ENCODE measurements at places on chromosomes 7 and 10. TPM values are rescaled to one million over a fixed set of nuclear protein-coding genes. Genes with fewer than 3 reads are reported as not detected.

DNA sequence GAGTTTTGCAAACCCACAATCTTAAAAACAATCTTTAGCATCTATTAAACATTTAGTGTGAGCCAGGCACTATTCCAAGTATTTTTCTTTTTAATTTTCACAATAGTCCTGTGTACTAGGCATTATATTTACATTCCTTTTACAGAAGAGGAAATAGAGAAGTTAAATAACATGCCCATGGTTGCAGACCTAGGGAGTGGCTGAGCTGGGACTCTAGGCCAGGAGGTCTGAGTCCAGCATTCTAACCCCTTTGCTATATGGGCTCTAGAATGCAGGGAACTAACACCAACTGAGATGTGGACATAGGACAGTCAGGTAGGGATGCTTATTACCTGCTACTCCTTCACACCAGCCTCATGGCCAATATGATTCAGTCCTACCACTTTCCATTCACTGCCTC lies 243.8 kb downstream of the XPNPEP1 start:
- H3K4me1 ChIP-seq: no peaks in the 10 kb centered on the region
- no peaks in the 10 kb centered on the region for H3K36me3 ChIP-seq
- H3K4me3 ChIP-seq: no peak overlapping the region
- H3K27me3 ChIP-seq: no peaks in the 10 kb centered on the region
- H3K27ac ChIP-seq: no peak overlapping the region

- H3K4me3 ChIP-seq: no peak overlapping the region
- DNase-seq: no peak
- H3K36me3 ChIP-seq: no peaks in the 10 kb centered on the region
- H3K27me3 ChIP-seq: no peaks in the 10 kb centered on the region
- no peak overlapping the region for H3K27ac ChIP-seq
Measured at GRCh38 chr7:95454438-95455045, 19.7 kb upstream of the PON2 start.

DNA sequence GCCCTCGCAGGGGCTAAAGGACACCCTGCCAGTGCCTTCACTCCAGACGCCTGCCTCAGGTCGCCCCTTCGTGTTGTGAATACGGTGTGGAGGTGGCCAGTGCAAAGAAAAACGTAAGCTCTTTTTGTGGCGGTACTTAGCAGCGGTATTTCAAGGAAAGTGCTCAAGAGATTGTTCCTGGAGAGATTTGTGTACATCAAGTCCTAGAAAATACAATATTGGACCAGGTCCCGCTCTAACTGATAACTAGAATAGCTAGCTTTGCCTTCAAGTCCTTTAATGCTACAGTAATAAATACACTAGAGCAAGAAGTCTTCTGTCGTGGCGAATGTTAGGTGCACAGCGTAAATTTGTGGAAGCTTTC lies 689 bp downstream of the PLCE1 start:
- H3K4me3 ChIP-seq: peak overlapping the region; percentile 71
- H3K4me1 ChIP-seq: peaks cover 49% of the 10 kb centered on the region
- H3K27ac ChIP-seq: no peak overlapping the region
- no peak for DNase-seq
- H3K27me3 ChIP-seq: no peaks in the 10 kb centered on the region

- no peak overlapping the region for H3K4me3 ChIP-seq
- peaks cover 2% of the 10 kb centered on the region for H3K4me1 ChIP-seq
Measured at GRCh38 chr7:150355666-150356059, 13.0 kb upstream of the REPIN1 start.

DNA sequence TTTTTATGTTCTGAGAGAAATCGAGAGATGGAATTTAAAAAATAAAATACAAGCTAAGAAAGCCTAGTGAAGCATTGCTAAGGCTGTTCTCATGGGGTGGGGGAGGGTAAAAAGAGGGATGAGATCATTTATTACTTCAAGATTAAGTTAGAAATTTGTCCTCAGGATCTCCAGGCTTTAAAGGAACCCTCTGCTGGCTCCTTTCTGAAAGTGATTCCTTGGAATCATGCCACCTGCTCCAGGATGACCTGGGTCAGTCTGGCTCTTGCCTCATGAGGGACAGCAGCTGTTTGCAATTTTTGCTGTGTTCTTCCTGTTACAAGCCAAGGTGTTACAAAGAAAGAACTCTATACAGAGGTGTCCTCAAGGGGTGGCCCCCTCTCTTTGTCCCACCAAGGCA lies 69.8 kb downstream of the CDK1 start:
- H3K4me1 ChIP-seq: peaks cover 10% of the 10 kb centered on the region
- no peaks in the 10 kb centered on the region for H3K27me3 ChIP-seq
- no peak overlapping the region for H3K4me3 ChIP-seq

DNA sequence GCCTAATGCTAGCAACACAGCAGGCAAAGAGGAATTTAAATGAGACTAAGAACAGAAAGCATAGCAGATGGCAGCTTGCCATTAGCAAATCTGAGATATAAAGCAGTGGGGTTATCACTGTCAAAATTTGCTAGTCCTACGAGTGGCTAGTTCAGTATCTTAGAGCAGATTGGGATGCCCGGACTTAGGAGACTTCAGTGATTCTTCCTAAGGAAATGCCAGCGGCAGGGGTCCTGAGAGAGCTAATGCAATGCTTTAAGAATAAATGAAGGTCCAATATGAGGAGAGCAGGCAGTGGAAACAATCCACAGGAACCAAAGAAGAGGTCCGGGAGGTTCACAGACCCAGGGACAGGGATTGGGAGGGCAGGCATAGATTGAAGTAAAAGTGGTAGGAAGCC lies 169.3 kb upstream of the NPSR1 start:
- DNase-seq: no peak
- H3K27ac ChIP-seq: no peak overlapping the region
- H3K4me1 ChIP-seq: no peaks in the 10 kb centered on the region
- H3K4me3 ChIP-seq: no peak overlapping the region
- no peaks in the 10 kb centered on the region for H3K36me3 ChIP-seq
- no peaks in the 10 kb centered on the region for H3K27me3 ChIP-seq

DNA sequence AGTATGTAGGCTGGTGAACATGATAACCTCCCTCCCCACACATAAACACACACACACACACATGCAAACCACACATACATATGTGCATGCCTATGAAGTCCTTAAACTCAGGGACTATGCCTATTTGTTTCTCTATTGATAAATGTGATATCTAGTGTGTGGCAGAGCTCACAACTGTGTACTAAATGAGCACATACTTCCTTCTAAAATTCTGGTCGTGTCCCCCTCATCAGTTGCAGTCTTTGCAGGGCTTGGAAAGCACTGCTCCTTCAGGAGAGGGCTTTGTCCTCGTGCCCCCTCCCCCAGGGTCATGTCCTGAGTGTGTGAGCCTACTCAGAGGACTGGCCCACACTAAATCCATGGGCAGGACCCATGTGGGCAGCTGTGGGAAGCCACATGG lies 94.0 kb downstream of the SFMBT2 start:
- H3K4me1 ChIP-seq: no peaks in the 10 kb centered on the region
- no peak for DNase-seq
- no peak overlapping the region for H3K4me3 ChIP-seq

- no peak overlapping the region for H3K27ac ChIP-seq
- H3K27me3 ChIP-seq: no peaks in the 10 kb centered on the region
- no peaks in the 10 kb centered on the region for H3K4me1 ChIP-seq
- no peak overlapping the region for H3K4me3 ChIP-seq
Measured at GRCh38 chr10:31346953-31347352, 27.9 kb downstream of the ZEB1 start.

BTAF1 gene
- total RNA-seq: 29.2 TPM
